Calu3 (cell line): ENCODE measurements at places on chromosomes 16 and 17. TPM values are rescaled to one million over a fixed set of nuclear protein-coding genes. Genes with fewer than 3 reads are reported as not detected.

The FOXL1 gene
- total RNA-seq, result 13.3 and 14.5 TPM in 2 replicates

The KRT14 gene
- total RNA-seq, result 3.8 and 12.2 TPM in 2 replicates

DNA sequence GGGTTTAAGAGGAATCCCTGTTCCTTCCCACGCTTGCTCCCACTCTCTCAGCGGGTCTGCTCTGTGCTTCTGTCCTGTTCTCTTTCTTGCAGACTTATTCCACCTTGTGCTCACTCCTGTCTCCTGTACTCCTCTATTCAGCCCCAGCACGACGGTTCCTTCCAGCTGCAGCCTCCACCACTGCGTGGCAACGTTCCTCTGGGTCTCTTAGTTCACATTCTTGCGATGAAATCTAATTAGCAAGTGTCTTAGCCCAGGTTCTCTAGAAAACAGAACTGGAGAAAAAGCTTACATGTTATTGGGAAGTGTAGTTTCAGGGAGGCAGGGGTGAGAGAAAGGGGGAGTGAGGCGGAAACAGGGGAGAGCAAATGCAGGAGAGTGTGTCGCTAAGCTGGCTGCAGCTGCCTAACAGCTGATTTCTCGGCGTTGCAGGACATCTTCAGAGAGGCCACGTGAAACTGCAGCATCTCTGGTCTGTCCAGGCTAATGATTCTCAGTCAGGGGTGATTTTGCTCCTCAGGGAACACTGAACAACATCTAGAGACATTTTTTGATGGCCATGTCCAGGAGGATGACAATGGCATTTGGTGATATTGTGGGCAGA lies 213.2 kb upstream of the NLRP1 start:
- no peak for DNase-seq

DNA sequence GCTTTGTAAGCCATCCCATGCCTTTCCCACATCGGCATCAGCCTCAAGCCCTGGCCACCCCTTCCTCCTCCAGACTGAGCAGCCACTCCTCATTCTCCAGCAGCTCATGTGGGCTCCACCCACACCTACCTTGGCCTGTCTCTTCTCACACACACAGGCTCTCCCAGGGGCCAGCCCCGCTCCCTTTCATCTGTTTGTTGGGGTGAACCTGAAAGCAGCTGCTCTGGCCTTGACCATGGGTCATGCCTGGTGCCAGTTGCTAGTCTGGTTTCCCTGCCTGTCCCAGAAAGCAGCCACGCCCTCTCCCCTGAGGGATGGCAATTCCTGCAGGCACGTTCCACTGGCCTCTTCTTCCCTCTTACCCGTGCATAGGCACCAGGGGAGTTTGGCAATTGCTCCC lies 11.4 kb upstream of the TMEM238L start:
- no peak for DNase-seq

- DNase-seq, result no peak
Measured at GRCh38 chr16:68298907-68299561, 11.7 kb downstream of the SLC7A6OS start.

DNA sequence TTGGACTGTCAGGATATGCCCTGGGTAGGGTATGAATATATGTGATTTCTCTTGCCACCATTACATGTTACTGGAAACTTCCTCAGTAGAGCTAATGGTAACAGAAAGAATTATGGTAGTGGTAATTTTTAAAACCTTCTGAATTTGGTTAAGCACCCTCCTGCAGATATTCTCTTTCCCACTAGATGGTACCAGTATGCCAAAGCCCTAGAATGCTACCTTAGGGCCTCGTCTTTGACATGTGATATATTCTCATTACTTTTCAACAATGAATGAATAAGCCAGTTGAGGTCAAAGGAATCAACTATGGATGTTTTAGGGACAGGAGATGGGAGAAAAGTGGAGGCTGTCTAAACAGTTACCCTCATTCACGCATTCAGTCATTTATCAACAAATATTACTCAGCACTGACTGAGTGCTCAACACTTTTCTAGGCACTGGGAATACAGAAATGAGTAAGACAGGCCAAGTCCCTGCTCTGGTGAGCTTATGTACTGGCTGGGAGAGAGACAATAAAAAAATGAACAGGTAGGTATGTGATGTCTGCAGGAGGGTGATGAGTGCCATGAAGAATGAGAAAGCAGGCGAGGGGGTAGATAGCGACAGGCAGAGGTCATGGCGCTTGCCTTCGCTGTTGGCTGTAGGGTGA lies 14.7 kb downstream of the CDH13 start:
- no peak for DNase-seq

DNA sequence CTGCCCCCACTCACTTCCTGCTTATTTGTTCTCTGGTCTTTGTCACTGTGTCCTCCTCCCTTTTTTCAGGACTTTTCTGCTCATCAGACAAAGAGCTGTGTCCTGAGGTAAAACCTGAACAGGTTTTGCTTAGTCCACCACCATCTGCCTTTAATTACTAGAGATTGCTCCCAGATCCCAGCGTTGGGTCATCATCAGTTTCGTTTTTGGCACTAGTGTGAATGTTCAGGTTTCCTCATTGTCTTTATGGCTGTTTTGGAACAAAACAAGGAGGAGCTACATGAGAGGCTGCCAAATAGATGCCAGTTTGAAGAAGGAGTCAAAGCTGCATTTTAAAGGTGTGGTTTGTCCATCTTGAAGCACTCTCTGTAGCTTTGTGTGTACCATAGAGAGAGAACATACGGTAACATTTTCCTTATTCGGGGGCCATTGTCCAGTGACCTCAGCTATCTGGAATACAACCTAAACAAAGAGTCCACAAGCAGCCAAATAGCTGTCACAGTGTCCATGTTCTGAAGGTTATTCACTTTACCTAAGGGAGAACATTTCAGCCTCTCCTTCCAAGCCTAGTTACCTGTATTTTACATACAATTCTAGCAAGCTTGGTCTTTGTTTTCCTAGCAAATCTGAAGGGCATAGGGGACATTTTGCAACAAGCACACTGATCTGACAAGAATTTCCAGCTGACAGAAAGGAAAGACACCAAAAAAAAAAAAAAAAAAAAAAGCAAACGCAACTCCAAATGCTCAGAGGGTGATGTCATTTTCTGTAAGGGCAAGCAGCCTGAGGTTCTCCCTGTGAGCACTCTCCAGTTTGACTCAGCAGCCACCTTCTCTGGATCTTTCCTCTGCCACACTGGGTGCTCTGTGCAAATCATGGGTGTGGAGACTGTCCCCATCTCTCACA lies 196.1 kb downstream of the NTN1 start:
- DNase-seq, result no peak

- DNase-seq, result no peak
Measured at GRCh38 chr17:39225959-39226683, 376 bp upstream of the STAC2 start.

DNA sequence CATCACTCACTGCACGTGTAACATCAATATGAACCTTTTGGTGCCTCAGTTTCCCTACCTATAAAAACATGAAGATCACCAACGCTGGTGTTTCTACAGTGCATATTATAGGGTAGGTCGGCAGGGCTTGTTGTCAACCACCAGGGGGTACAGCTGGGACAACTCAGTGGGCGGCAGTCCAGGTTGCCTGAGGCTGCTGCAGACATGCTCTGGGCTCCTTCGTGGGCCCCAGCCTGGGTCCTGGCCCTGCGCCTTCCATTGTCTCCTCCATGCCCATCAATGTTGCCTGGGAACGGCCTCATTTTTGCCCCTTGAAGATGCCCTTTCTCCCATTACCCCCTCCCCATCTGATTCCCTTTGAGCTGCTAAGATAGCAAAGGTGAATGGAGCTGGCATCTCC lies 89.8 kb downstream of the GSG1L start:
- no peak for DNase-seq
